ENCODE measurements at places on chromosomes 11 and 22.

- no peak for DNase-seq
These were observed 9.7 kb upstream of the MICAL3 start for GRCh38 chr22:18034076-18034475.

GRCh38 chr11:106961048-106961447, 57.2 kb downstream of the GUCY1A2 start:
- DNase-seq: no peak

DNA sequence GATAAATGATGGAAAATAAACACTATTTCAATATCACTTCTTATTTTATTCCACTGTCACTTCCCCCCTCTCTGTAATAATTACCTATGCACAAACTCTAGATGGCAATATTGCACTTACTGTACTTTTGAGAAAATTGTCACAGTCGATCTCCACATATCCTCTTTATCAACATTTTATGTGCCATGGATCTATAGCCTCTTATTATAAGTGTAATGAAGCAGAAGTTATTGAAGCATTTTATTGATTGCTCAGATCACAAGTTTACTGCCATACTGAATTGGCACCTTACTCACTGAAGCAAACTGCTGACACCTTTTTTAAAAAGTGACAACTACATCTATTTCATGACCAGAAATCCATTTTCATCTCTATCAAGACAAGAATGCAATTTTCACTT, 133.4 kb downstream of the DCDC1 start:
- DNase-seq: peak; percentile 52

DNA sequence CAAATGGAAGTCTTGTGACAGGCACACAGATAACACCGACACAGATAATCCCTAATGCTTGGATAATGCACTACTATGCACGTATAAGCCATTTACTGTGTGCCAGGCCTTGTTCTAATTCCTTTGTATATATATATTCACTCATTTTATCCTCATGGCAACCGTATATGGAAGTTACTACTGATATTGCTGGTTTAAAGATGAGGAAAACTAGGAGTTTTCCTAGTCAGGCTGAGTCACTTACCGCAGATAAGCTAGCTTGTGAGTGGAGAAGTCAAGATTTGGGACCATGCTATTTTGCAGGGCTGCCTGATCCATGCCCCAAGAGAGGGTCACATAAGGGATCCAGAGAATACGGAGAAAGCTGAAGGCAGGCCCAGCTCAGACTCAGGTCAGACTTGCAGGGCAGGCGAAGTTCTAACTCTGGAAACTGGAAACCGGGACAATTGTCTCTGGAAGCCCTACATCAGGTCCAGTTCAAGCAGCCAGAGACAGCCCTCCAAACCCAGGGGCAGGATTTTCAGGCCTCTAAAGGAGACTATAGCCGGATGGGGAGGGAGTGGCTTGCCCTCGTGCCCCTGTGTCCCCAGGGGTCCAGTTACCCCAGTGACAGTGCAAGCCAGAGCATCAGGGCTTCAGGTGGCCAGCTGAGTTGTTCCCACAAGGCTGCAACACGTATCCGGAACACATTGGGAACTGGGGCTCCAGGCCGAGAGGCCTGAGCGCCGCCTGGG, 534.8 kb downstream of the INSC start:
- DNase-seq: no peak

- no peak for DNase-seq
These were observed 74.8 kb upstream of the PITPNB start for GRCh38 chr22:27993774-27994350.

DNA sequence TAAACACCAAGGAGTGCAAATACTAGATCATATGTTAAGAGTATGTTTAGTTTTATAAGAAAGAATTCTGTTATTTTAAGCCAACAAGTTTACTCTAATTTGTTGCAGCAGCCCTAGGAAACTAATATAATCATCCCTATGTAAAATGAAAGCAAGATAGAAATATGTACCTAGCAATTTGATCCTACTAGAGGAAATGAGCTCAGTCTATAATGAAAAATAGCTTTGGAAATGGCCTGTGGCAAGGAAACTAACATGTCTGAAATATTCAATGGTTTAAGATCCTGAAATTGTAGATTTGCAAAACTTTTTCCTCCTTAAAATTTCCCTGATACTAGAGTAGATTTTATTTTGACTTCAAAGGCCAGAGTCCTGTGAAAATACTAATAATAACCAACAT, 112.7 kb upstream of the SLC5A12 start:
- DNase-seq: no peak

DNA sequence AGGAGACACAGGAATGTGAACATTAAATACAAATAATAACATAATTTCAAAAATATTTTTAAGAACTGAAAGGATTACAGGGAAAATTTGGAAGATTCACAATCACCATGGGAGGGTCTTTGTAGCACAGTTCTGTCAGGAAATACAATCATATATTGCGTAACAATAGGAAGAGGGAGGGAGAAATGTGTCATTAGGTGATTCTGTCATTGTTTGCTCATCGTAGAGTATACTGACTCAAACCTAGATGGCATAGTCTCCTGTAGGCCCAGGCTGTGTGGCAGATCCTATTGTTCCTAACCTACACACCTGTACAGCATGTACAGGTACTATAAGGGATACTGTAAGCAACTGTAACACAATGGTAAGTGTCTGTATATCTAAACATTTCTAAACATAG, 330.4 kb downstream of the BRD1 start:
- DNase-seq: no peak

DNA sequence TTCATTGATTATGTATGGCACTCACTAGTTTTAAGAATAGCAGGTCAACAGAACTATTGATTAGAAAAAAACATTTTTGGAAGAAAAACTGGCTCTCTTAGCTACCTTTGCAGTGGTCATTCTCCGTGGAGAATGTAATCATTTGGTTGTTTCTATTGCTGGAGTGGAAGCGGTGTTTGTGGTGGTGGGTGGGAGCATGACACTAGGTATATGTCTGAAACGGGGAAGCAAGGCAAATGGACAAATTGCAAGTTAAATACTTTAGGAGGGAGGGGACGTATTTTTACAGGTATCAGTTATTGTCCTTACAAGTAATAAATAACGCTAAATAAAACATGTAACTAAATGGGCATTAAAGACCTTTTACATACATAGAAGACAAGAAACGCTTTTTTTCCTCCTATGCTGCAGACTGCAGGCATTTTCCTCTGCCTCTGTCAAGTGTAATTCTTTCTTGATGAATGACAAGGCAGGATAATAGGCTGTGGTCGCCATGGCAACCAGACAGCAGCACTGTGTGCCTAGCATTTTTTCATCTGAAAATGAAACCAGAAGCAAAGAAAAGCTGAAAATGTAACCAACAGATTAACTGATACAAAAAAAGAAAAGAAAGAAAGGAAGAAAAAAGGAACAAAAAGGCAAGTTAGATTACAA, 46.2 kb downstream of the BLID start:
- DNase-seq: peak; percentile 55

GRCh38 chr11:38524945-38525344, 1926.9 kb upstream of the RAG2 start:
- no peak for DNase-seq

GRCh38 chr22:45424241-45424731, 10.8 kb downstream of the RIBC2 start:
- peak; percentile 31 for DNase-seq

DNA sequence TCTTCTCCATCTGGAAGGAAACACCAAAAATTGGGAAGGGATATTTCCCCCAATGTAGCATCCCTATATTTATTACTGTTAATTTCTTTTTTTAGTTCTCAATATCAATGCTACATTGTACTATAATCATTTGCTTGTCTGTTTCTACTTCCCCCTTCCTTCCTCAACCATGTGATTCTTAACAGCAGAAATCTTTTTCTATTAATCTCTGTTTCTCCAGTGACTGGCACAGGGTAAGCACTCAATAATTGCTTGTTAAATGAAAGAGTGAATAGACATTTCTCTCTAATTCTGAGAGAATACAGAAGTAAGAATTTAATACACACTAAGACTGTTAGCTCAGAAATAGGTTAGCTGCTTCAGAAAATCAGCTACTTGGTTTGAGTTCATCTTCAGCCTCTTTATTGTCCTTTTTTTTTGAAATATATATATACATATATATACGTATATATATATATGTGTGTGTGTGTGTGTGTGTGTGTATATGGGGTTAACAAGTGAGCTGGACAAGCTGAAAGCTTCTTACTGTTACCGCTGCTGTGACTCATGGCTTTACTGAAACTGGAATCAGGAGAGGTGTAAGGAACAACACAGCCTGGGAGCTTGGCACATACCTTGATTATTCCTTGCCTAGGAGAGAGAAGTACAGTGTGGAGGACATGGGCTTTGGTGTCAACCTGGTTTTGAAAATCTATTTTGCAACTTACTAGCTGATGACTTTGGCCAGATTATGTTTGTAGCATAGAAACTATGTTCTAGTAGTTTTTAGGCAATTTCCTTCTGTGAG, 26.2 kb upstream of the PDE3B start:
- no peak for DNase-seq

GRCh38 chr11:23903044-23903704, 593.7 kb upstream of the LUZP2 start:
- no peak for DNase-seq

GRCh38 chr11:112637076-112637475, 324.1 kb upstream of the NCAM1 start:
- no peak for DNase-seq

GRCh38 chr22:31349960-31350359, 3.8 kb upstream of the PATZ1 start:
- DNase-seq: no peak

GRCh38 chr11:119778391-119779194, 49.6 kb upstream of the NECTIN1 start:
- no peak for DNase-seq

DNA sequence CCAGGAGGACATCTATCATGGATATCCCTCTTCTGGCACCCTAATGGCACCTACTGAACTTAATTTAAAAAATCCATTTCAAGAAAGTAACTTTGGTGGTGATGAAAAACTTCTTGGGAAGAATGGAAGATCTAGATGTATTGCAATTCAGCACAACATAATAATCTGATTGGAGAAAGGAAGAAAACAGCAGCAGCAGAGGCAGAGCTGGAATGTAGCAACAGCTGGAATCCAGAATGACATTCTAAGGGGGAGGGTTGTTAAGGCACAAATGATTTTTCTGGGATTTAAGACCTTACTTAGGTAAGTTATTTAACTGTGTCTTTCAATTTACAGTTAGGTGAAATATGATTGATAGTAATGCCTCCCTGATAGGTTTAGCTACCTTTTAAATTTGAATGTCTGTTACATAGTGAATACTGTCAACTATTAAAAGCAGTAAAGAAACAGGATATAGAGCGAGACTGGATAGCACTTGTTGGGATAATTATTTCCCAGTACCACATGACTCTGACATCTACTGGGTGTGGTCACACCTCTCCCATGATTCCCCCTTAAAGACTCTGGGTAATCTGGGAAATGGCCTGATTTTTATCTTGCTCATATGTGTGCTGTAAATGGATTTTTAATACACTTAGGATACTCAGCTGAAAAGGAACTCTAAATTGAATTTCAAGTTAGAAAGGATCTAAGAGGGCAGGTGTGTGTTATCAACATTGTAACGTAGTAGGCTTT, 11.7 kb downstream of the CAPRIN1 start:
- DNase-seq: no peak

DNA sequence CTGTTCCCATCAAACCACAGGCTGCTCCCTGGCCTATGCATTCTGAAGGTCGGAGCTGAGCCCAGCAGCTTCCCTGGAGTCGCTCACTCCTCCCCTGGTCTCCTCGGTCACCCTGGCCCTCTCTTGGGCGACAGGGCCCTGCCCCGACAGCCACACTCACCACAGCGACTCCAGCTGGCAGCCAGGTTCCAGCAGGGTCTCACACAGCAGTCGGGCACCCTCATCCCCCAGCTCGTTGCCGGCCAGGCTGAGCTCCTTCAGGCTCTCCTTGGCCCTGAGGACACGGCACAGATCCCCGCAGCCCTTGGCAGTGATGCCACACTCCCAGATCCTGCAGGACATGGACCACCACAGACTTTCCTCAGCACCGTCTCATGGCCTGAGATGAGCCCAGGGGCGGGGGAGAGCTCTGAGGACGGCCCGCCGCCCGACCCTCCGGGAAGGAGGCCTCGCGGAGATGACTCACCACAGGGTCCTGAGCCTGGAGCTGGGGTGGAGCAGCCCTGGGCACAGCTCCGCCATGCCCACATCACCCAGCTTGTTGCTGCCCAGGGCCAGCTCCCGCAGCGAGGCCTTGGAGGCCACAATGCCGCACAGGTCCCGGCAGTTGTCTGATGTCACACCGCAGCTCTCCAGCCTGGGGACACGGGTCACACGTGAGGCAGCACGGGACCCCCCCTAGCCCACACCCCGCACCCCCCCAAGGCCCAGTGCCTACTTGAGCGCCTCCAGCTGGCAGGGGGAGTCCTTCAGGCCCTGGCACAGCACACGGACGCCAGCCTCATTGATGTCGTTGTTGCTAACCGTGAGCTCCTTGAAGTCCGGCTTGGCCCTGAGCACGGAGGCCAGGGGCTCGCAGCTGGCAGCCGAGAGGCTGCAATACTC, 8.5 kb downstream of the RNH1 start:
- DNase-seq: no peak

DNA sequence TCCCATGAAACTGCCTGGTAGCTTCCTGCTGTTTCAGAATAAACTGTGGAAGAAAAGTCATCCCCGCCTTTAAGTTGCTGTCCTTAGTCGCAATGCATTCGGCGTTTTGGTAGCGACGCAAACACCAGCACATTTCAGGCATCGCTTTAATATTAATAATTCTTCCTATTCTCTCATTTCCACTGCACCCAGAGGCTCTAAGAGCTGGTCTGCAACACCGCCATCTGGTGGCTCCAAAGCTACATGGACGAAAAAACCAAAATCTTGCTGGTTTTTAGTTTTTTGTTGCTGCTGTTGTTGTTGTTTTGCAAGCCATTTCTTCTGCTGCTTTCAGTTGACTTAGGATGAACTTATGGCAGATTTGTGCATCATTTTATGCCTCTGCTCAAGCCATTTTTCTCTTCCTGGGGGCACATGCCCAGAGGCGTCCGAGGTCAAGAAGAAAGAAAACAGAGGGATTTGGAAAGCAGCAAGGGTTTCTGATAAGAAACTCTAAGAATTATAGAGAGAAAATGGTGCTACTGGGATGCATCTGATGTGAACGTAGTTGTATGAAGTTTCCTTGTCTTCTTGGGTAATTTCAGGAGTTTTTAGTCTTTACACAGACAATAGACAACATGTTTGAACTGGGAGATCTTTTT, 345.4 kb upstream of the KIRREL3 start:
- DNase-seq: peak; percentile 57

- peak; percentile 88 for DNase-seq
These were observed 12.8 kb downstream of the PMM1 start for GRCh38 chr22:41576877-41577276.
